ENCODE measurements at places on chromosomes 12 and 14. TPM values are rescaled to one million over a fixed set of nuclear protein-coding genes. Genes with fewer than 3 reads are reported as not detected.

The CLEC12A gene
- total RNA-seq, result 0.29 TPM

The RDH12 gene
- total RNA-seq, result 0.29 TPM

The NANOG gene
- total RNA-seq, result under 0.01 TPM

The PLEKHG7 gene
- total RNA-seq, result not detected

The SSPN gene
- total RNA-seq, result 9.8 TPM

The DAO gene
- total RNA-seq, result not detected

The SAMD15 gene
- total RNA-seq, result 6.2 TPM

The SOCS4 gene
- 16.8 TPM for total RNA-seq

The GUCY2C gene
- not detected for total RNA-seq

The RHEBL1 gene
- 0.72 TPM for total RNA-seq

The NEUROD4 gene
- not detected for total RNA-seq

The AMN1 gene
- 5.4 TPM for total RNA-seq
